Neural crest cell (in vitro differentiated cells): ENCODE measurements at places on chromosomes 16 and 17. TPM values are rescaled to one million over a fixed set of nuclear protein-coding genes. Genes with fewer than 3 reads are reported as not detected.

The TEKT1 gene
- not detected in 2 replicates for total RNA-seq

The CCDC154 gene
- total RNA-seq, result 1.2 and 1.9 TPM in 2 replicates

The CBLN1 gene
- total RNA-seq, result 0.61 and 1.0 TPM in 2 replicates

The HOXB9 gene
- 84.1 and 89.8 TPM in 2 replicates for total RNA-seq

The PROCA1 gene
- 11.7 and 12.5 TPM in 2 replicates for total RNA-seq

The RASL10B gene
- total RNA-seq, result 31.7 and 33.8 TPM in 2 replicates

The TMEM235 gene
- total RNA-seq, result not detected in 2 replicates

The KRTAP4-9 gene
- total RNA-seq, result not detected in 2 replicates

The LRRC45 gene
- total RNA-seq, result 55.7 and 63.5 TPM in 2 replicates

The GRN gene
- total RNA-seq, result 59.7 and 70.0 TPM in 2 replicates

The MEFV gene
- not detected in 2 replicates for total RNA-seq

The COPRS gene
- 57.9 and 60.7 TPM in 2 replicates for total RNA-seq

The MFAP4 gene
- 0.26 and 0.43 TPM in 2 replicates for total RNA-seq

The ALDH3A1 gene
- total RNA-seq, result 0.64 TPM in 1 of 2 replicates, not detected in the other

The MEOX1 gene
- 1.1 and 1.7 TPM in 2 replicates for total RNA-seq

The RHBDL3 gene
- total RNA-seq, result 17.7 and 18.7 TPM in 2 replicates

The SULT1A2 gene
- total RNA-seq, result 0.23 TPM in 1 of 2 replicates, not detected in the other

The ZSCAN10 gene
- not detected in 2 replicates for total RNA-seq

The ZNF768 gene
- 64.0 and 68.5 TPM in 2 replicates for total RNA-seq

The MYOCD gene
- total RNA-seq, result 0.09 and 0.23 TPM in 2 replicates

The C16orf86 gene
- 1.7 and 2.0 TPM in 2 replicates for total RNA-seq

The SLC22A31 gene
- 1.3 and 1.4 TPM in 2 replicates for total RNA-seq

The TP53TG3 gene
- not detected in 2 replicates for total RNA-seq

The CDRT15 gene
- not detected in 2 replicates for total RNA-seq

The CLEC10A gene
- not detected in 2 replicates for total RNA-seq

The SLC6A2 gene
- not detected in 2 replicates for total RNA-seq

The HOXB7 gene
- total RNA-seq, result 8.5 and 11.4 TPM in 2 replicates

The NPIPA5 gene
- total RNA-seq, result 6.0 and 6.1 TPM in 2 replicates

The KRT39 gene
- not detected in 2 replicates for total RNA-seq

The CMTM1 gene
- 17.1 and 18.4 TPM in 2 replicates for total RNA-seq

The GRIN2A gene
- 0.09 and 0.48 TPM in 2 replicates for total RNA-seq

The USP43 gene
- total RNA-seq, result 2.0 and 2.7 TPM in 2 replicates

The SAMD14 gene
- total RNA-seq, result 26.1 and 28.7 TPM in 2 replicates

The SLFN12L gene
- not detected in 2 replicates for total RNA-seq

The TOM1L1 gene
- 27.7 and 27.8 TPM in 2 replicates for total RNA-seq

The SLC5A10 gene
- not detected in 2 replicates for total RNA-seq

The ASGR1 gene
- total RNA-seq, result 9.6 and 11.2 TPM in 2 replicates

The SLFN13 gene
- 9.3 and 10.0 TPM in 2 replicates for total RNA-seq
